ENCODE measurements at places on chromosomes 2 and 18.

DNA sequence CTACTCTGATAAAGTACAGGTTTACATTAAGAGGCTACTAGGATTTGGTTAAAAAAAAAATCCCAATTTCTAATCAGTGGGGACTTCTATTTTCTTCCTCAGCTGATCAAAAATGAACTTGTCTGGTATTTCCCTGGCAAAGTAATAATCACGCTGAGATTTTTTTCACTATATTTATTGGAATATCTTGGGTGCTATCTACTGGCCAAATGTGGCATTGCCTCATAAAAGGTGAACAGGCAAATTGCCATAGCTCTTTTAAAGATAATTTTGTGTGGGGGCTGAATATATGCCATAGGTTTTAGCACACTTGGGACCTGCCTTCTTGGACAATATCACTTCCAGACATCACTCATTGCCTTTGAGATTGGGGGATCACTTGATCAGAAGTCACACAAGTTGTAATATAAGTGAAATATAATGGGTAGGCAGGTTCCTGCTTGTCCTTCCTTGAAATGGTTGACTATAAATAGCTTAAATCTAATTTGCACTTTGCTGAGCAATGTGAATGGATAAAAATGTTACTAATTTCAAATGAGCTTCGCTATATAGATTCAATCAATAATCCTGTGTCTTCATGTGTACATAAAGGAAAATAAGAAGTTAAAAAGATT is 7.0 kb upstream of the NXPH2 start:
- peak; percentile 44 for DNase-seq

GRCh38 chr2:42569883-42570282 is 1.5 kb downstream of the MTA3 start:
- peak; percentile 31 for DNase-seq

DNA sequence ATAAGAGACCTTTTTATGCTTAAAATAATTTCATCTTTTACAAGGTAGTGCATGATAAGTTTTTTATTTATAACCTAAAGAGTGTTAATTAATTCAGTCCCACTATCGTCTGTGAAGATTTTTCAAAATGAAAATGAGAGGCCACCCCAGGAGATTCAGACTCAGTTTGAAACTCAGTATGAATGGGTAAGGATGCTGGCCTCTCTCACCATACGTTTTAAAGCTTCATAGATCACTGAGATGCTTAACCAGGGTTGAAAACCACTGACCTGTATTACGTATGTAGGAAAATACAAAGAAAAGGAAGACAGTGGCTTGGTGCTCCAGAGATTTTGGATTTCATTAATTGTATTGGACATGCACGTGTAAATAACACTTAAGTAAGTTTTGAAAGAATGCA is 278.7 kb downstream of the FSIP2 start:
- no peak for DNase-seq

- peak; percentile 85 for DNase-seq
These were observed 1.6 kb upstream of the LPIN1 start for GRCh38 chr2:11744631-11745394.

DNA sequence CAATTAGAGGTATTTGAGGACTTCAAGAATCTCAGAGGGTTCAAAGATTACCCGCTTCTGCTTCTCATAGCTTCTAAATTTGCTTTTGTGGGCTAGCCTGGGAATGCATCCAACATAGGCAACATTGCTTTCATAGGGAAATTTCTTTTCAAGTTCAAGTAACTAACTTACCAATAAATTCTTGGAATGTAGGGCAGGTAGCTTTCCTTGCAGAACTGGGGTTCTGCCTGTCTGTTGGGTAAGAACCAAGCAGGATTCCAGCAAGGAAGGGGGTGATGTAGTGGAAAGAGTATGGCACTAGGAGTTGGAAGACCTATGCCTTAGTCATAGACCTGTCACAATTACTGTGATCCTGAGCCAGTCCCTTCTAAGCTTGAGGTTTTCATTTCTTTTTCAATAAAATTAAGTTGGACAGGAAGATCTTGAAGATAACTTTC is 164.1 kb downstream of the FHOD3 start:
- DNase-seq = no peak

- DNase-seq = no peak
These were observed 24.8 kb upstream of the KIDINS220 start for GRCh38 chr2:8862230-8862629.

- DNase-seq = no peak
These were observed 47.5 kb upstream of the NEMP2 start for GRCh38 chr2:190582019-190582418.

Data from NCI-H510A treated with DMSO at 0.1 percent for 48 hours (cell line).